ENCODE measurements at places on chromosomes 2 and 18.

DNA sequence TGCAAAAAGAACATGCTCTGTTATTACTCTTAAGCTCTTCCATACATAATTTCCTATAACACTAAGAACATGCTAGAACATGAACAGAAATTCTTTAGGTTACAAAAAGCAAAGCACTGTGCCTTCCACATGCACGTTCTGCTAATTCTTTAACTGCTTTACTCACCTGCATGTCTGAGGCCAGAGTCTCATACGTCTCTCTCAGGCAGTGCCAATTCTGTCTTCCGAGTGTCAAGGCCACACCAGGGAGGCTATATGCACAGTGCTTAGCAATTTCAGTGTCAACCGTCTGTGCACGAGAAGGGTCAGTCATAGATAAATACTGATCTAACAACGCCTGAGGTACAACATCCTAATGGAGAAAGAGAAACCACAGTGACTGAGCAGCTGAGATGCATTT is 55.1 kb downstream of the PPP4R1 start:
- DNase-seq: no peak

- no peak for DNase-seq
Observed at GRCh38 chr2:4539121-4539520, 835.7 kb downstream of the DCDC2C start.

GRCh38 chr2:238785528-238785860 is 62.4 kb upstream of the TWIST2 start:
- DNase-seq: no peak

GRCh38 chr2:159064446-159065301 is 96.2 kb downstream of the TANC1 start:
- DNase-seq: no peak

- DNase-seq: no peak
Observed at GRCh38 chr18:50143886-50144285, 51.1 kb downstream of the MYO5B start.

DNA sequence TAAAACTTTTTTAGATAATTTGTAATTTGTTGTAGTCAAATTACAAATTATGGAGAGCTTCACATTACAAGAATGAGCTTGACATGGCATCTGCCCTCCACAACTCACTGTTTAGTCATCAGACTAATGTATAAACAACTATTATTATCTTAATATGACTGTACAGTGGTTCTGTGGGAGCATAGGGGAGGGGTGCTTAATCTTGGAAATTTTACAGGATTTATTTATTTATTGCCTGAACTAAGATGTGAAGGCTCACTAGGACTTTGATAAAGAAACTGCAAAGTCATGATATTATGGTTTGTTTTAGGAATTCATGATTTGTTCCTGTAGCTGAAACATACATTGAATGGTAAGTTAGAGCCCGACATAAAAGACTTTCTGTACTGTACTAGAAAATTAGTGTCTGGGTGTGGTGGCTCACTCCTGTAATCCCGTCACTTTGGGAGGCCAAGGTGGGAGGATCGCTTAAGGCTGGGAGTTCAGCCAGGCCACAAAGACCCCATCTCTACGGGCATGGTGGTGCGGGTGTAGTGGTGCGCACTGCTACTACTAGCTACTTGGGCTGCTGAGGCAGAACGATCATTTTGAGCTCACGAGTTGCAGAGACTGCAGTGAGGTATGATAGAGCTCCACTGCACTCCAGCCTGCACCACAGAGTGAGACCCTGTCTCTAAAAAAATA is 2.1 kb downstream of the MARCHF7 start:
- peak; percentile 37 for DNase-seq

GRCh38 chr18:58992301-58993231 is 127.9 kb downstream of the ZNF532 start:
- DNase-seq: no peak

DNA sequence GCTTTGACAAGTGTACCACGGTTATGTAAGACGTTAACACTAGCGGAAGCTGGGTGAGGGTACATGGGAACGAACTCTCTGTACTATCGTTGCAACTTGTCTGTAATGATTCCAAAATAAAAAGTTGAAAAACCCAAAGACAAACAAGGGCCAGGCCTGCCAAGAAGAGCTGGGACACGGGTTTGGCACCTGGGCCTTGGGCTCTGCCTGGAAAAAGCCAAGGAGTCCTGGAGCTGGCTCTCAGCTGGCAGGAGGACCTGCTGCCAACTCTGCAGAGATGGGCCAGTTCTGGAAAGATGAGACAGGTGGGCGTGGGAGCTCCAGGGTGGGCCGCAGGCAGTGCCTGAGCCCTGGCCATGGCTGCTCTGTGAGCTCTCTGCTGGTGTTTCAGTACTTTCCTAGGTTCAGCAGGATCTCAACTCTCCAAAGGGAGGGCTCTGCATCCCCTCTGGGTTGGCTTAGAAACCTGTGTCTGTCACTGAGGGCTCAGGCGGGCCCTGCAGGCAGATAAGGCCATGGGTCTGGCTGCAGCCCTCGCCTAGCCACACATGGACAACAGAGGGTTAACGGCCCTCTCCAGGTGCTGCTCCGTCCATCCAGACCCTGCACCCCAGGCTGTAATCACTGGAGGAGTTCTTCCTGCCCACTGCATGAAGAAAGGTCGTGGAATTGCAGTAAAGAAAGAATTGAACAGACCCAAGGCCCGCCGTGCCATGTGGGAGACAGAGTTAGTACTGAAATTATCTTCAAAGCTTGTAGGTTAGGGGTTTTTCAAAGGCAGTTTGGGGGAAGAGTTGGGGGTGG is 89.9 kb downstream of the RHOB start:
- DNase-seq: no peak

DNA sequence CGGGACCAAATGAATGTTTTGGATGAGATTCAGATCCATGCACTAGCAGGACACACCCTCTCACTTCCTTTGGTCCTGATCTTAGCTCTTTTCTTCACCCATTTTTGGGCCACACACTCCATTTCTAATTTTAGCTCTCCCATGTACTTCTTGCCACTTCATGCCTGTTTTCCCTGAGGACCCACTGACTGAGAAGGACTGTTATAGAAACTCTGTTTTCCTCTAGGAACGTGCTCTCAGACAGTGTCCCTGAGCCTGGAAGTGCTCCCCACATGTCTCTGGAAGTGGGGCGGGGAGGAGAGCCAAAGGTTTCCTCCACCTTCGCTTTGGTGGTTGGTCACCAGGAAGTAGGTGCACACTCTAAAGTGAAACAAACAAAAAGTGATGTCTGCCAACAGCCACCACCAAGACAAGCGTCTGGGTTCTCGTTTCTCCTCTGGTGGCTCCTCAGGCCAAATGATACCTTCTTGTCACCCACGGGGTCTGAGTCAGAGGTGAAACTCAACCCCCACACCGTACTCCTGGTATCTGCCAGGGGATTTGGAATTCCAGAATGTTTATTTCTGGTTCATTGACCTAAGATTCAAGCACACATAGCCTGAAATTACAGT is 74.7 kb downstream of the MERTK start:
- DNase-seq: peak; percentile 47

DNA sequence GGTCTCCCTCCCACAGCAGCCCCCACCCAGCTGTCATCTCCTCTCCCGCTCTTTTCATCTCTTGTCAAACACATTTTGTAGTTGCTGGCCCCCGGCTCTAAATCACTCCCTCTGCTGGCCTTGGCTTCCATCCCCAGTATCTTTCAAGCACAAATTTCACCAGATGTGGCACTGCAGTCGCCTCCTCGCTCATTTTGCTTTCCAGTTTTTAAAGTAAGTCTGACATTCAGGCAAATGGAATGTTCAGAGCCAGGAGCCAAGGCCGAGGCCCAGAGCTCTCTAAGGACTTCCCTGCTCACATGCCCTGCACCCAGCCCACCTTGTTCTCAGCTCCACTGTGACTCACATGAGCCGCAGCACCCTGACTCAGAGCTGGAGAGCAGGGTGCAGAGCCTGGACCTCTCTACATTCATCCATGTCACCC is 158.4 kb downstream of the GALNT14 start:
- peak; percentile 82 for DNase-seq

GRCh38 chr18:34929336-34929780 is 111.9 kb upstream of the MAPRE2 start:
- peak; percentile 53 for DNase-seq

- no peak for DNase-seq
Observed at GRCh38 chr18:69455125-69455524, 54.4 kb downstream of the DOK6 start.

DNA sequence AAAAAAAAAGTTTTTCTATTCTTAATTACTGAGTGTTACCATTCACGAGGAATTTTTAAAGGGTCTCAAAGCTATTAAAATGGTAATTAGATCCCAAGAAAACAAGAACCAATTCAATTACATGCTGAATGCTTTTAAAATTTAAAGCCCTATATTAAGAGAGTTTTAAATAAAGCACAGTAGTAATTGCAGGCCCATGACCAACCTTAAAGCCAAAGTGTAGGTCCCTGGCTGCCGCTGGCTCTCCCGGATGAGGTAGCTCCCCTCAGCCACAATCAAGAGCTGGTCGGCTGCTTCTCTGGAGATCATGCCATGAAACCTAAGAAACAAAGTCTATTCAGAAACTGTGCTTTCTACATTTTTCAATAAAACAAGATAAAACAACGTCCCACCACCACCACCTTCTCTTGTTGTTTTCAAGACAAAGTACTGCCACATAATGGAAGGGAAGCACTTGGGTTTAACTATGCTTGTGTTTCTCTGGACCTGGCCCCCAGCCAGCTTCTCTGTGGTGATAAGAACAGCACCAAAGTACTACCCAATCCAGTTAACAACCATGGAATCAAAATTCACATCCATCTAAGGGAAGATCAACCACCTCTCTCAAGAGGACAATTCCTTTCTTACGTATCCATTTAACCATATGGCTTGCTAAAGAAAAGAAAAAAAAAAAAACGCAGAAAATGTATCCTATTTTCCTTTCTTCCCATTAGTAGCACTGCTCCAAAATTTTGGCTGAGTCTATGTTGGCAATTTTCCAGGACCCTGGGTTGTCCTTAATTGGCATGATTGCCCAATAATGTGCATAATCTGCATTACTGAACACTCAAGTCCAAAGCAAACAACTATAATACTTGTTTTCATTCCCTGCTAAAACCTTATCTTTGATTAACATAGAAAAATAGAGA is 90.1 kb downstream of the CHN1 start:
- DNase-seq: peak; percentile 23

DNA sequence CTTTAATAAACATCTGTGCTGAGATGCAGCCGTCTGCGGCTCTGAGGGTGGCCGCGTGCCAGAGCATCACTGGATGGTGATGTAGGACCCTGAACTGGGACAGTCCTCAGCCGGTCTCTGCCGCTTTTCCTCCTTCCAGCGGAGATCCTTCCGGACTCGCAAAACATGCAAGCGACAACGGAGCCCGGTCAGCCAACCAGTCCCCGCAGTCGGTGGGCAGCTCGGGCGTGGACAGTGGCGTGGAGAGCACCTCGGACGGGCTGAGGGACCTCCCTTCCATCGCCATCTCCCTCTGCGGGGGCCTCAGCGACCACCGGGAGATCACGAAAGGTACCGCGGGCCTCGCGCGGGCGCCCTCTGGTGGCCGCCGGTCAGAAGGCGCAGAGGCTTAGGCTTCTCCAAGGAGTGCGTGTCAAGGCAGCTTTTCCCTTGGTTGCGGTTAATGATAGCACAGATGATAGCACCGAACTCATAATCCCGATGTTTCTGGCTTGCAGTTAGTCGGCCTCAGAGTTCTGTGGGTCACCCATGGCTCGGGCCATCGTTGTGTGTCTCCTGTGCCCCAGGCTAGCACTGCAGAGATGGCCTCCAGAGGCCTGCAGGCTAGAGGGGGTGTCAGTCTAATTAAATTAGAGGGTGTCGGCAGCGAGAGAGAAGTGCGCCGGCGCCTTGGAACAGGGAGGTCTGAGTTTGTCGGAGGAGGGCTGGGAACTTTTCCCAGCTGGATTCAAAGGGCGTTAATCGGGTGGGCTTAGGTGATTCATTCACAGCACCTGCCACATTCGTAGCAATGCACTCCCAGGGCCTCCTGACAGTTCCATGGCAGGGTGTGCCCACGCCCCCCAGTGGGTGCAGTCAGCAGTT is 38.5 kb downstream of the LPIN1 start:
- peak; percentile 60 for DNase-seq

DNA sequence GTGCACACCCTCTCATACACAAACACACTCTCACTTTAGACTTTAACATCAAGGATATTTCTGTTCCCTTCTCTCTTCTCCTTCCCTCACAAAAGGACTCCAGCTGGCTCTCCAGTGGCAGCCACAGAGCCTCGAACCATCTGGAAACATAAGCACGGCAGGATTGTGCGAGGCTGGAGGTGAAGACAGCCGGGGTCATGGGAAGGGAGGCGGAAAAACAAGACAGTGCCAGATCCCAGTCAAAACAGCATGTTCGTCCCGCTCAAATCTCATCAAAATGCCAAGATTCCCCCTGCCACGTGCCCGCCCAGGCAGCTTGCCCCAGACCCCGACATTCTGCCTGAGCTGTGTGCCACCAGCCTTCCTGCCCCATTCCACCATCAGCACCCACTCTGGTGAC is 180.3 kb downstream of the ZBTB7C start:
- DNase-seq: no peak

GRCh38 chr18:27787547-27787946 is 389.4 kb downstream of the CDH2 start:
- no peak for DNase-seq

DNA sequence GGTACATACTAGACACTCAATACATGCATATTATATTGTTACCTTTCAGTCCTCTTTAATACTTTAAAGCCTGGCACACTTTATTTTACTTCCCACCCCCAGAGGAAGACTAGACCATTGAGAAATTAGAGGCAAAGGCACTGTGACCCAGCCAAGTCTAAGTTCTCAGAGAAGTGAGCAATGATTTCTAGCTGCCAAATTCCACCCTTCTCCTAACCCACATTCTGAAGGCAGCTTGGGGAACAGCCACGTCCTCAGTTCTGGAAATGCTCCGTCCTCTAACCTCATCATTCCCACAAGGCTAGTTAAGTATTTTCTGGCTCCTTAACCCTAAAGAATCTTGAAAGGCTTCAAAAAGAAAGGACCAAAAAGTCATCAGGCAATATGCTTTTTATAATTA is 86.6 kb downstream of the COL5A2 start:
- DNase-seq: peak; percentile 80

DNA sequence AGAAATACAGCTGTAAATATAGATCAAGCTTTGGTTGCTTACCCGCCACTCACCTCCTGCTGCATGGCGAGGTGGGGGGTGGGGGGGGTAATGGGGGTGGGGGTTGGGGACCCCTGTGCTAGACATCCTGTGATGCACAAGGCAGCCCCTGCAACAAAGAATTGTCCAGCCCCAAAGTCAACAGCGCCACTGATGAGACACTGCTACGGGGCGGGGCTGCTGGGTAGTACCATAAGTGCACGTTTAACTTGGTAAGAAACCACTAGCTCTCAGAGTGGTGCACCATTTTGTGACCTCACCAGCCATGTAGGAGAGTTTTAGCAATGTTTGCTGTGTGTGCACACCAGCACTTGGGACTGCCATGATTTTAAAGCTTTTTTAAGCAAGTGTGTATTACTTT is 40.3 kb downstream of the SNORC start:
- no peak for DNase-seq

DNA sequence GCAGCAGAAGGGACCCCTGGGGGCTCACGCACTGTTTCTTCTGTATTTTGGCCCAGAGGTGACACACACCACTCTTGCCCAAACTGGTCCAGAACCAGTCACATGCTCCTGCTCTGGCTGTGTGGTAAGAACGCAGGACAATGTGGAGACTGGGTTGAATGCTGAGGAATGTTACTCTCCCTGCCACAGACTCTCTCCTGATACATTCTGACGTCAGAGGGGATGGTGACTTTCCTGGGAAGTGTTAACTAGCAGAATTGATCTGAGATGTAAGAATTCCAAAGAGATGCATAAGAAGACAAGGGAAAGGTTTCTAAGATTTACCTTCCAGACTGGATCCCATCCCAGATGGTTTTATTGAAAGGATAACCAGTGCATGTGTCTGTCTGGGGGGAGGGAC is 100.8 kb downstream of the ASB1 start:
- peak; percentile 73 for DNase-seq

All from fibroblast of skin of scalp (primary cell).